ENCODE measurements at places on chromosomes 2 and 18. TPM values are rescaled to one million over a fixed set of nuclear protein-coding genes. Genes with fewer than 3 reads are reported as not detected.

DNA sequence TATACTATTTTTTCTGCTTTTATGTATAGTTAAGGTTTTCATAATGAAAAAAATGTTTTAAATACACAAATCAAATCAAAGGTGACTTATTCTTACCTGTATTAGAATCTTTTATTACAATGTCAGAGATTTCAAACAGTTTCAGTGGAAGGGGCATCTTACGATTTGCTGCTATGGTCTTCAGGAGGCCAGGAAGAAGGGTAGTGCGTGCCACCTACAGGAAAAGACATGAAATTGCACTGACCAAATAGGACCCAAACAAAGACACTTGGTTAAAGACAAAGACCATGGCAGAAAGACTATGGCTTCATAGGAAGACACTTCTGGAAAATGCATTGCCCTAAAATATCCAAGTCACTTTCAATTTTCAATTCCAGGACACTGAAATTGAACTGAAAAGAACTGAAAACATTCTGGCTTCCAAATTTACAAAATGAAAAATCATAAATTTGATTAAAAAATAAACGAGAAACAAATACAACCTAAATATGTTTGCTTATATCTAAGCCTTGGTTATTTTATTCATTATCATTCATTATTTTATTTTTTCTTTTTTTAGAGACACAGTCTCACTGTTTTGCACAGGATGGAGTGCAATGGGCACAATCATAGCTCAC, 42.1 kb downstream of the FARSB start:
- DNase-seq = no peak

DNA sequence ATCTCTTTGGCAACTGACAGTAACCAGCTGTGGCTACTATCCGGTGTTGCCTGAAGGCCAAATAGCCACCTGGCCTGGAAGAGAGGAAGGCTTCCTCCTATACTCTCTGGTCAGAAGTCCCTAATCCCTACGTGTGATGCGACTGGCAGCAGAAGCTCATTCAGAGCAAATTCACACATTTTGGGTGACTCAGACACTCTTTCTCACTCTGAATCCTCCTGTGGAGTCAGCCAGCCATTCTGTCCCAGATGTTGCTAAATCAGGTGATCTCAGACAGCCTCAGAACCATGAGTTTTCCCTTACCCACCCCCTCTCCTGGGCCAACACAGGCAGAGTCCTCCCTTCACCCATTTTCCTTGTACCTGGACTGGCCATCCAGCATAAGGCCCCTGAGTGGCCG, 34.7 kb downstream of the CFAP53 start:
- DNase-seq = no peak

- no peak for DNase-seq
Observed at GRCh38 chr2:106280224-106280623, 86.1 kb upstream of the UXS1 start.

GRCh38 chr2:191799526-191799925, 47.4 kb downstream of the CAVIN2 start:
- no peak for DNase-seq

- no peak for DNase-seq
Observed at GRCh38 chr18:48682768-48683167, 143.9 kb downstream of the CTIF start.

DNA sequence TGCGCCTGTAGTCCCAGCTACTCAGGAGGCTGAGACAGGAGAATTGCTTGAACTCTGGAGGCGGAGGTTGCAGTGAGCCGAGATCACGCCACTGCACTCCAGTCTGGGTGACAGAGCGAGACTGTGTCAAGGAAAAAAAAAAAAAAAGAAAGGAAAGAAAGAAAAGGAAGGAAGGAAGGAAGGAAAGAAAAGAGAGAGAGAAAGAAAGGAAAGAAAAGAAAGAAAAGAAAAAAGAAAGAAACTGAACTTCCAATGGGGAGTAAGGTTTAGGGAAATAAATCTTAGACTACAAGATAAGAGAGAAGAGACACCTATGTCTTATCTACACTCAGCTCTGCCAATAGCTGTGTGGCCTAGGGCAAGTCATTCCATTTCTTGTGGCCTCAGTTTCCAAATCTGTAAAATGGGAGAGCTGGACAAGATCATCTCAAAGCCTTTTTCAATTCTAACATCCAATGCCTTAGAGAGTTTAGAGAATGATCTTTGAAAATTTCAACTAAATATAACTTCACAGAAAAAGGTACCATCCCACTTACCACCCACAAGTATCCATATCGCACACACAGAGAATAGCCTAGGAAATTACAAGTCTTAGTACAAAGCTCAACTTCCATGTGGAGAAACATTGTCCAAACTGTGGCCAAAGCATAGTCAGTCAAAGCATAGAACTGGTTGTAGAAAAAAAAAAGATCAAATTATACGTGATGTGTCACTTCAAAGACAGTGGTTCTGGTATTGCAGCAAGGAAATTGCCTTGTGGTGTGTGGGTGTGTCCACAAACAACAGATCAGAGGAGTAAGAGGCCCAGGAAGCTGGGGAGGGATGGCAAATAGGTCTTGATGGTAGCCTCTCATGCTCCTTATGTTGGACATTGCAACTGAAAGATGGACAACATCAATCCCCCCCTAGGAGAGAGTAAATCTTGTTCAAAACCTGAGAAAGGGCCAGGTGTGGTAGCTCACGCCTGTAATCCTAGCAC, 42.4 kb downstream of the SLC14A2 start:
- DNase-seq = no peak

- no peak for DNase-seq
Observed at GRCh38 chr18:75802681-75803080, 375.2 kb upstream of the SMIM21 start.

DNA sequence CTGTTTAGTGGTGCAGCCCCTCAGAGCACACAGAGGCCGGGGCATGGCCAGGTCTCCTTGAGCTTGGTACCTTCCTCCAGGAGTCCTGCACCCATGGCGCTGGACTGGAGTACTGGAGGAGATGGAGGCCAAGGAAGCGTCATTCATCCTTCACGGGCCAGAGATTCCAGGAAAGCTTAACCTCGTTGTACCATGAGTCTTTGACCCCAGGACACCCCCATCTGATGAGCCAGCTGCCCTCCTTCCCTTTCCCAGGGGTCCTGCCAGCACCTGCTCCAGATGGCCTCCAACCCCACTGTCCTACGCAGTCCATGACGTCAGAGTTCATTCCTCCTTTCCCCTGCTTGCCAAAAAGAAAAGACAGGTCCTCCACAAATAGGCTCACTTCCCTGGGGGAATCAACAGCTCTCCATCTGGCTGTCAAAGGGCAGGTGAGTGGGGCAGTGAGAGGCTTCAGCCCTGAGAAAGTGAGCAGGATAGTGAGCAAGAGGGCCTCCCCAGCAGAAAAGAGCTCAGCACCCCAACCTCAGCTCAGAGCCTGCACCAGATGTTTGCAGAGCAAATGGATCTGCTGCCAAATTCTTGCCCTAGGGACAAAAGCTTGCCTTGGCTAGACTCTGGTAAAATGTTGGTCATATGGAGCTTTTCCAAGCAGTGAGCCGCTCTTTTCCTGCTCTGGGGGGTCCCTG, 4.5 kb upstream of the NPPC start:
- no peak for DNase-seq

- no peak for DNase-seq
Observed at GRCh38 chr18:44988821-44989587, 308.3 kb downstream of the SETBP1 start.

XDH gene
- total RNA-seq = not detected

HOXD8 gene
- 33.0 TPM for total RNA-seq

PLCD4 gene
- total RNA-seq = 1.3 TPM

L3MBTL4 gene
- 79.1 TPM for total RNA-seq

IL37 gene
- total RNA-seq = not detected

CFAP65 gene
- not detected for total RNA-seq

Data from ovary (tissue), 10 donors.